Cerebellar nuclear complex (tissue), 1 donor: ENCODE measurements at places on chromosomes 13 and 19.
A peak's percentile ranks its signal among the peaks of the same experiment; 100 is the strongest.

DNA sequence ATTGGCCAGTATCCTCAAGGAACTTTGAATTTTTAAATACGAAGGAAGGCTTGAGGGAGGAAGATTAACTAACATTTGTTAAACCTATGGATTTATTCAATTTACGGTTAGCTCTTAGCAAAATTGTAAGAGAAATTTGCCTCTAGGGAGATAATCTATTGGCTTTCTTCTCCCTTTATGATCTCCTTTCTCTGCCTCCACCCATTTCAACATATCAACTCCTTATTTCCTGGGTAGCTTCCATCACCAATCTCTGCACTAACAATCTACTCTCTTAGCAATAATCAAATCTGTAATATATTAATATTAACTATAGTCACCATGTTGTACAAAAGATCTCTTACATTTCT, 233.9 kb upstream of the CSNK1A1L start:
- no peak for DNase-seq

GRCh38 chr19:28948026-28948425, 264.9 kb downstream of the UQCRFS1 start:
- DNase-seq = no peak

DNA sequence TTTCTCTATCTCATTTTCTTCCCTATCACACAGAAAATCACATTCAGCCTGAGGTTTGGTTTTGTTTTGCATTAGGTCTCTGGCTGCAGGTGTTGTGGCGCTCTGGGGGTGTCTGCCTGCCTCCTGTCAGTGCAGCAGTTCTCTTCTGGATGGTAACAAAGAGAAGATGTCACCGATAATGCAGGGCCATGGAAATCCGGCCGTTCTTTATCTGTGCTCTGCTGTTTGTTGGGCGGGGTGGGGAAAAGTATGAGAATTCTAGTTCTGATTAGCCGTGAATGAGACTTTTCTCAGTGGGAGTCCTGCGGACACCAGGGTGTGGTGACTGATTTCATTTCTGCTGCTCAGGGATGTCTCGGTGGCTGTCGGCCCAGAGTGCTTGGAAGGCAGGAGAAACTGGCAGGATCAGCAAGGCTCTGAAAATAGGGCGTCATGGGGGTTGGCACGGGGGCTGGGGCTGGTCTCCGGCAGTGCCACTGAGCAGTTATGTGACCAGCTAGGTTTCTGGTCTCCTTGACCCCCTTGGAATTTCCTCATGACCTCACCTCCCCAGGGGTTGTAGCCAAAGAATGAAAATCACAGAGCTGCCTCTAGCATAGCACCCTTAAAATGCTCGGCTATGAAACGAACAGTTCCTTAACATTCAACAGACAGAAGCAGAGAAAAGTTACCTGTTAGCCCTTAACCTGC, 5.0 kb downstream of the RNF113B start:
- DNase-seq = no peak

DNA sequence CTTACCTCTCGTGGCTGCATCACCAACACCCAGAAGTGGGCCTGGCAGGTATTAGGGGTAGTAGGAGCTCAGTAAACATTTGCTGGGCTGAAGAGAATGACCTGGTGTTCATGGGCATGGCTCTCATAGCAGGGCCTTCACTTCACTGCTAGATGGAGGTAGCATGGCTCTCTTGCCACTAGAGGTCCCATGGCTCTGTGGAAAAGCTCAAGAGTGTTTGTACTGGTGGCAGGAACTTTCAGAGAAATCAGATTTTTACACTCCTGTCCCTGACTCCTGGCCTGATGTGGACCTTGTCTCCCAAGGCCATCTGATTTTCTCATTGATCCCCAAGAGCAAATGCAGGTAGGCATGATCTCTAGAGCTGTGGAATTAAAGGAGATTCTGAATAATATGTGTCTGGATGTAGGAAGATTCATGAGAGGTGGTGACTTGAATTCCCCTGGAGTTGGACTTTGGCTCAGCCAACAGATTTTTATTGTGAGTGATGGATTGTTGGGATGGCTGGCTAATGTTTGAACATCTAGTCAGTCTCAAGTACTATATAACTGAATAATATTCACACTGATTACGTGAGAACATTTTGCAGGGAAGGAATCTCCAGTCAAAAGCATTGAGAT, 5.7 kb downstream of the ZNF574 start:
- DNase-seq = no peak

- no peak for DNase-seq
Measured at GRCh38 chr13:32454886-32455593, 27.1 kb upstream of the N4BP2L1 start.

- no peak for DNase-seq
Measured at GRCh38 chr19:788686-788982, 8.6 kb upstream of the PTBP1 start.

DNA sequence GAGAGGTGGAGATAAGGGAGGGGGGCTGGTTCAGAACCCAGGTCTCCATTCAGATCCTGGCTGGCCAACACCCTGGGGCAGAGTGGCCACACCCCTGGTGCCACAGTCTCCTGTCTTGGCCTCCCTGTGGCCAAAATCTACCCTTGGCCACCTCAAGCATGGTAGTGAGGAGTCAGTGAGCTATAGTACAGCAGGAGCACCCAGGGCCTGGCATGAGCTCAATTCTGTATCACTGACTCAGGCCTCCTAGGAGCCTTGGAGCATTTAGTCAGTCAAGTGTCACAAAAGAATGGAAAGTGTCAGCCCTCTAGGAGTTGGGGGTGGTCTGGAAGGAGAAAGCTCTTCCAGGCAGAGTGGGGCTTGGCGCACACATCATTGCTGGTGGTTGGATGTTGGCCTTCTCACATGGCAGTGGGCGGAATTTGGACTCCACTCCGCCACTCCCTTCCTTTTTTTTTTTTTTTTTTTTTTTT, 6.6 kb upstream of the CD79A start:
- DNase-seq = no peak

DNA sequence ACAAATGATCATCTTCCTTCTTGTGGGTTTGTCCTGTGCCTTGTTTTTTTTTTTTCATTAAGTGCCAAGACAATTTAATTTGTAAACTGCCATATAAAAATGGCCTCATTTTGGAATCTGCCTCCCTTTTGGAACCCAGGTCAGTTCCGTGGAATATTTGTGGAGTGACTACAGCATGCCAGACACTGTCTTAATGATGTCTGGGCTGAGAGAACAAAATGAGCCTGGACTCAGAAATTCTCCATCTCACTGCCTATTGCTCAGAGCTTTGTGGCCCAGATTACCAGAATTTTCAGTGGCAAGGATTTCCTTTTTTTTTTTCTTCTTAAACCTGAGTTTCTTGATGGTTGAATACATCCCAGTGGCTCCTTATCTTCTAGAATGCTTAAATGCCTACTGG, 340.6 kb downstream of the ENOX1 start:
- no peak for DNase-seq

DNA sequence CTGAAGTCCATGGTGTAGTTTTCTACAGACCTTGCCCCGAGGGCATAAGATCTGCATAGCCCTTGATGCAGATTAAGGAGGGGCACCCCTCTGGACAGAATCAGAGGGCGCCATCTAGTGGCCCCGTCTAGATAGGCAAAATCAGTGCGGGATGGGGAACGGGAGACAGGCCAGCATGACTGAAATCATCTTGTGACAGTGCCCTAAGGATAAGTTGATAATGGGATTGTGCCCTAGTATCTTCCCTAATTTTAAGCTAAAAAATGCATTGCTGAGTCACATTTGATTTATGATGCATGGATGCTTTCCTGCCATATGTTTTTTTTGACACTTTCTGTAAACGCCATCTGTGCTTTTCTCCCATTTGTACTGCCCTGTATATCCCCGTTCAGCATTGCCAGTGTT, 19.0 kb upstream of the GPI start:
- peak; percentile 92 for DNase-seq

GRCh38 chr13:111115061-111115964, at the start of gene ARHGEF7:
Gene ARHGEF7, plus strand, starts transcription at chr13:111115310. Its CDS starts 217 bp downstream, at chr13:111115527.
- DNase-seq = no peak

DNA sequence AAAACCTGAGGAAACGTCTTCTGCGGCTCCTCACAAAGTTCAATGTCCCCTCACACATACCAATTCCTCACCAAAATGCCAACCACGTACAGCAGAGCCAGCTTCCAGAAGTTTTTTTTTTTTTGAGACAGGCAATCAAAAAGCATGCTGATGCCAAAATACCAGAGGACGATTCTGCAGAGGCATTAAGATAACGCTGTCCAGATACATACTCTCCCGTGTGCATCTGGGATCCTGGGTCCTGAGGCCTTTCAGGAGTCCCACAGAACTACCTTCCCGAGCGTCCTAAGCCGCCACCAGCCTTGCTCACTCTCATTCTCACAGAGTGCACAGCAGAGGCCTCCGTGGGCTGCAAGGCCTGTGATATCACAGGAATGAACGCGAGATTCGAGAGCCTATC, 5.0 kb downstream of the DCUN1D2 start:
- no peak for DNase-seq

DNA sequence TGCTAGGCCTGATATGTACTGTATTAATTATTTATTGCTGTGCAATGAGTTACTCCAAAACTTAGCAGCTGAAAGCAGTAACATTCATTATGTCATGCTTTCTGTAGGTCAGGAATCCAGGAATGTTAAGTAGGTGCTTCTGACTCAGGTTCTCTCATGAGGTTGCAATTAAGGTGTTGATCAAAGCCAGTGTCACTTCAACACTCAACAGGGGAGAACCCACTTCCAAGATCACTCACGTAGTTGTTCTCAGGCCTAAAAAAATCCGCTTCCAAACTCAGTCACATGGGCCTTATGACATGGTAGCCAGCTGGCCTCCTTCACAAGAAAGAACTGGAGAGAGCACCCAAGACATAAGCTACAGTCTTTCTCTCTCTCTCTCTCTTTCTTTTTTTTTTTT, 211.1 kb upstream of the NBEA start:
- no peak for DNase-seq

GRCh38 chr13:78603240-78603957, at the start of gene POU4F1:
Gene POU4F1, minus strand, starts transcription at chr13:78603552. Its CDS starts 226 bp downstream, at chr13:78603326.
- DNase-seq = no peak

DNA sequence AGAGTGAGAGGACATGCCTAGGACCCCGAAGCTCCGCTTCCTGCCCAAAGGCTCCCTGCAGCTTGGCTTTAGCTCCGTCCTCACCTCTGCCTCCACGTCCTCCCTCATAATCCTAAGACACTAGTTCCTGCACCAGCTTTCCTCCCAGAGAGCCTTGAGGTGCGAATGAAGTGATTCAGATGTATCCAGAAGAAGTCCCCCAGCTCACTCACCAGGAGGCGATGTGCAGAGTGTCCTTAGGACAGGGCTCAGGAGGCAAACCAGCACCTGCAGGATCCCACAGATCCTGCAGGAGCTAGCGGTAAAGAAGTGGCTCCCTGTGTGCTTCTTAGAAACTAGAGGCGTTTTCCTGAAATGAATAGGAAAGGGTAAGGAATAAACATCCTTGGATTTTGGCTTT, 109.7 kb downstream of the HSPH1 start:
- DNase-seq = no peak

DNA sequence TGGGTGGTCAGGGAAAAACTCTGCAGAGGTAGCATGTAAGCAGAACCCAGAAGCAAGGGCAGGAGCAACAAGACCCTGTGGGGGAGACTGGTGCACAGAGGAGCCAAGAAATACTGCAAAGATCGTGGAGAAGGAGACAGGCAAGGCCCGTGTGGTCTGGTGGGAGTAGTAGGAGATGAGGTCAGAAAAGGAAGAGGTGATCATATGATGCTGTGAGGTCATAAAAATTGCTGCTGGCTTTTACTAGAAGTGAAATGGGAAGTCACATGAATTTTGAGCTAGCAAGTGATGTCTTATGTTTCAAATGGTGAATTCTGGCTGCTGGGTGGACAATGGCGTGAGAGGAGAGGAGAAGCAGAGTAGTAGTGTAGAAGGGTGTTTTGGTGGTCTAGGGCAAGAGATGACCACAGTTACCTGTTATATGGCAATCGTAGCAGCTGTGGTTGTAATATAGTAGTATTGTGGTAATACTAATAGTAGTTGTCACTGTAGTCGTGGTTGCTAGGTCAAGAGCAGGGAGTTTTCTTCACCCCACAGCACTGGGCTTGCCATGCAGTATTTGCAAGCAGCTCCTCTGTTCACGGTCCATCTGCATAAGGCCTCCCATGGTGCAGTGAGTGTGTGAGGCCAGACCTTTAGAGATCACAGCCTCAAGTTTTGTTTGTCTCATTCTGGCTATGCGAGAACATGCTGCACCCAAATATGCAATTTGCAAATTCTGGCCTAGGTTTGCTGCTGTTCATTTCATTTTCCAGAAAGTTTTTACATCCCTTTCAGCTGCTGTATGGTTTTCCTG, 205.0 kb downstream of the TSHZ3 start:
- DNase-seq = no peak

DNA sequence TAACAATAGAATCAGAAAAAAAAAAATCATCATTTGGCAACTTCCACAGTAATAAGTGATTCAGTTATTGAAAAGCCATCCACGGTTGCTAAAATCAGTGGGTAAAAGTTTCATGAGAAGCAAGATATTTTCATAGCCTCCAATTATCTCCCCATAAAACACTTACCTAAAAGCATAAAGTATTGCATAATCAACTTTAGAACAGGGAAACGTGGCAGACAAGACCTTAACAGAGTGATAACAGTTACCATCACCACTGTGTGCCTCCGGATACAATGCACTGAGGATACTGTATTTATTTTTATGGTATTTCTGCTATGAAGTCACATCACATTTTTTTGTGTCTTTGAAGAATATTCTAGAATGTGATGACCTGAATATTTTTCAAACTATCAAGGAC, 37.0 kb downstream of the ABCC4 start:
- no peak for DNase-seq

DNA sequence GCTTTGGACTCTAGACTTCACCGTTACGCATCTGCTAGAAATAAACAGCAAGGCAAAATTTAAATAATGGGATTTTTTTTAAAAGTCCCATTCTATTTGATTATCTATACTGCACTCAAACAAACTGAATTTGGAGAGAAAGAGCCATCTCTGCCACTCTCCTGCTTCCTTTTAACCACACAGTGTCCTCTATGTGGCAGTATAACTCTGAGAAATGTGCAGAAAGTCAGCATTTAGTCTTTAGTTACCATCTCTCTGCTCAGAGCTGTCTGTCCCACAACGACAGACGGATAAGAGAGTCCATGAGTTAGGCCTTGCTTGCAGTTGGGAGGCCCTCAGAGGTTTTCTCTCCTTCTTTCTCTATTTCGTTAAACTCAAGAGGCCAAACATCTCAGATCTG, 21.2 kb downstream of the CCNA1 start:
- no peak for DNase-seq

DNA sequence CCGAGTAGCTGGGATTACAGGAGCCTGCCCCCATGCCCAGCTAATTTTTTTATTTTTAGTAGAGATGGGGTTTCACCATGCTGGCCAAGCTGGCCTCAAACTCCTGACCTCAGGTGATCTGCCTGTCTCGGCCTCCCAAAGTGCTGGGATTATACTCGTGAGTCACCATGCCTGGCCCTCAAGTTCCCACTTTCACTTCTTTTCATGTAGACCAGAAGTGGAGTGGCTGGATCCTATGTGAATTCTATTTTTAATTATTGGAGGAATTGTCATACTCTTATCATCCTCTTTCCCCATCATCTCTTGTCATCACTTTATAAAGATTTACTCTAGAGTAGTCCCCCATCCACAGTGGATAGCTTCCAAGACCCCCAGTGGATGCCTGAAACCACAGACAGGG, 12.8 kb upstream of the SIGLEC10 start:
- no peak for DNase-seq
